ENCODE measurements at places on chromosomes 5 and 9.

GRCh38 chr9:111683392-111683791 lies 22.0 kb downstream of the GNG10 start:
- no peak for DNase-seq

GRCh38 chr9:98999152-98999525 lies 55.4 kb downstream of the COL15A1 start:
- DNase-seq, result no peak

DNA sequence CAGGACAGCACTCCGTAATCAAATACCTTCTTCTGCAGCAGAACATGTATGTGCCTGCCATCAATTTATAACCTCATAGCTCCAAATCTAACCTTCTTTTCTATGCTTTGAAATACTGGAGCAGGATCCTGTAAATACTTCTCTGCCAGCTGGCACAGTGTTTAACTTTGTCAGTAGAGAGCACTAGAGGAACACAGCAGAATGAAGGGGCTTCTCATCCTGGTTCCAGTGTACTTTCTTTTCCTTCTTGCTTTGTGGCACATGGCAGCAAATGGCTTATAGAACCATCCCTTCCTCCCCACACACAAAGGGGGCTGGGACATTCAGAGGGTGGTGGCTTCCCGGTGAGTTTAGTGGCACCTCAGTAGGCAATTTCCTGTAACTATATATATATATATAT lies 3.8 kb upstream of the FBXW11 start:
- DNase-seq, result no peak

- DNase-seq, result no peak
Observed at GRCh38 chr9:17735859-17736258, 157.0 kb downstream of the SH3GL2 start.

- DNase-seq, result no peak
Observed at GRCh38 chr5:158899211-158899610, 200.5 kb downstream of the EBF1 start.

DNA sequence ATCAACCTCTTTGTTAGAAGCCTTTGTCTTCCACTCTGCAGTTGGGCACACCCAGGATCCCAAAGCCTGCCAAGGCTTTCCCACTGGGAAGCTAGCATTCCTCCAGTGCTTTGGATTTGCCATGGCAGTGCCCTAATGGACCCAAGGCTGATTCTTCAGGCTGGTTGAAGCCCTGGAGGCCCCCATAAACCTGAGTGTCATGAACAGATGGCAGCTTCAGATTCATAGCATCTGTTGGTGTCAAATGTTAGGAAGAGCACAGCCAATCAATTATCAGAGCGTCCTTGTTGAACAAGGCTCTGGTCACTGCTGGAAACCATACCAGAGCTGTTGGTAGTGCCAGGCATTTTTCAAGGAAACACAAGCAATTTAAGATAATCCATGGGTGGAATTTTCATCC lies 241.1 kb upstream of the KLF4 start:
- no peak for DNase-seq
